Right kidney (tissue), 9 donors: ENCODE measurements at places on chromosomes 11 and 22.

DNA sequence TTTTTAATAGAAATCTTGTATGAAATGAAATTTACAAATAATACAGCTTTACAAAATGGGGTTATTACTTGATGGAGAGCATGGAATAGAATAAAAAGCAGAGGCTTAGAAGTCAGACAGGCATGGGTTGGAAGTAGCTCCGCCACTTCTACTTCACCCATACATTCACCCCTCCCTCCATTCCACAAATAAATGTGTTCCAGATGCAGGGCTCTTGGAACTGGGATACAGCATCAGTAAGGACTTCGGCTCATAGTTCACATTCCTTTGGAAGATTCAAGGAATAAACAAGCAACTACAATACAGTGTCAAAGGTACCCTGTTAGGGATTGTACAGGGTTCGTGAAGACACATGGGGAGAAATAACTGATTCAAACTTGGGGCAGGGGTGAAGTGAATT is 156.8 kb downstream of the WNT11 start:
- no peak for DNase-seq

DNA sequence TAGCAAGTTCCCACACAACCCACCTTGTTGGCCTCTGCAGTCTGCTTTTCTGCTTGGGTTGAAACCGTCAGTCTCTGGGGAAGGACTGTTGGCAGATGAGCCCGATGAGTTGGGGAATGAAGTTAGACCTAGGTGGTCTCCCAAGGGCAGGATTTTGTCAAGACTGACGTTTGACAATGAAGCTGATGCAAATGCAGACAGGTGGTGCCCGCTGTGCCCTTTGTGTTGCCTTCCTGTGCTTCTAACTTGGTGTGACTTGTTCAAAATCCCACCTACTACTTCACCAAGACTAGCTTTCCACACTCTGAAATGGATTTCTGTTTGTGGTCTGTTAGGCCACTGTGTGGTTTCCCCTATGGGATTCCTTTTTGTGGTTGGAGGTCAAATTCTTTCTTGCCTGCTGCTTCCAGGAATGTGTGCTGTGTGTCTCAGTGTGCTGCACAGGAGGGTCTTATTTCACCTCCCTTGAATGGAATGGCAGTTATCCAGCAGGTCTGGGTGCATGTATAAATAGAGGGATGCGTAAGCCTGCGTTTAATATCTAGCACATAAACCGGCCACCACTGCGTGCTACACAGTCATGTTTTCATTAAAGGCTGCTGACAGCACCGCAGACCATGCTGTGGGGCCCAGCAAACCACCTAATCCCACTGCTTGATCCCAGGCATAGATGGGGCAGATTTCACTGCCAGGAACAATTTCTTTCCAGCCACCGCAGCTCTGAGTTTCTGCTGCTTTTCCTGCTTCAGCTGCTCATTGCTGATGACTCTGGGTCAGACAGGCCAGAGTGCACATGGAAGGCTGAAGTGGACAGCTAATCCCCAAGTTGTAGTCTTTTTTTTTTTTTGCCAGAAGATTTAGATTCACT is 44.8 kb downstream of the ADAMTS8 start:
- DNase-seq: peak; percentile 49

GRCh38 chr11:34208266-34209135 is 103.1 kb downstream of the NAT10 start:
- no peak for DNase-seq

DNA sequence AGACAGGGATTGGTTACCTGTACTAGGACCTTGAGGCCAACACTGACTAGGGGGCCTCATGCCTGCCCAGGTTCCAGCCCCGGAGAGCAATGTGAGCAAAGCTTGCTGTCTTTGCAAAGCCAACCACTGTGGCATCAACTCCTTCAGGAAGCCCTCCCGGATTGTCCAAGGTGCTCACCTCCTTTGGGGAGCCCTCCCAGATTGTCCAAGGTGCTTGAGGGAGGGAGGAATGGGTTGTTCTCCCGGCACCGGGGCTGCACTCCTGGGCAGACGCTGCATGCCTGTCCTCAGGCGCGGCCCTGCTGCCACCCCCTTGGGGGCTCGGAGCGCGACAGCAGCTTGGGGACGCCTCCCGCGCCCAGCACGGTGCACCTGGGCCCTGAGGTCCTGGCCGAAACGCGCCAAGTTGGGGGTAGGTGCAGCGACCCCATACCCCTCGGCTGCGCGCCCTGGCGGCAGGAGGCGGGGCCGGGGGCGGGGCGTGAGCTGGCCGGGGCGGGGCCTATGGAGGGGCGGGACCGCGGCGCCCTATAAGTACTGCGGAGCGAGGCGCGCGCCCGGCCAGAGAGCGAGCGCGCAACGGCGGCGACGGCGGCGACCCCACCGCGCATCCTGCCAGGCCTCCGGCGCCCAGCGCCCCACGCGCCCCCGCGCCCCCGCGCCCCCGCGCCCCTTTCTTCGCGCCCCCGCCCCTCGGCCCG is at the start of gene CD81:
TSS of gene CD81 (plus strand) at position 560 of the 701 bp plus-strand sequence. CDS start 240 bp downstream, outside the sequence.
- DNase-seq: peak; percentile 60

DNA sequence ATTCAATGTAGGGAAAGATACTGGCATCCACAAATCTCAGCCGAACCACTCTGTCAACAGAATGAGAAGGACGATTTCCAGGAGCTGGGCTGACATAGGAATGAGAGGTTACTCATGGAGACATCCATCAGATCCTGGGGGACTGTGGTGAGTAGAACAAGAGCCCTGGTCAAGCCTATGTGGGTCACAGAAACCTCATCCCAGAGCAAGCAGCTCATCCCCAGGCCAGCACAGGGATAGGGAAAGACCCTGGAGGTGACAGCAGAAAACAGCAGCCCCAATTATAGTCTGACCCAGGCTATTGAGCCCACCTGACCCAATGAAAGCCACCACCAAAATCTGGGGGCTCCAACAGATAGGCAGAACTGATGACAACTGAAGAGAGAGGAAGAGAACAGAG is 128.0 kb upstream of the SERPIND1 start:
- no peak for DNase-seq

- no peak for DNase-seq
These were observed 19.2 kb downstream of the NTM start for GRCh38 chr11:131389582-131389981.

GRCh38 chr11:3102641-3102921 is 45.4 kb upstream of the CARS1 start:
- DNase-seq: no peak

- DNase-seq: no peak
These were observed 17.0 kb downstream of the YDJC start for GRCh38 chr22:21612858-21613257.

DNA sequence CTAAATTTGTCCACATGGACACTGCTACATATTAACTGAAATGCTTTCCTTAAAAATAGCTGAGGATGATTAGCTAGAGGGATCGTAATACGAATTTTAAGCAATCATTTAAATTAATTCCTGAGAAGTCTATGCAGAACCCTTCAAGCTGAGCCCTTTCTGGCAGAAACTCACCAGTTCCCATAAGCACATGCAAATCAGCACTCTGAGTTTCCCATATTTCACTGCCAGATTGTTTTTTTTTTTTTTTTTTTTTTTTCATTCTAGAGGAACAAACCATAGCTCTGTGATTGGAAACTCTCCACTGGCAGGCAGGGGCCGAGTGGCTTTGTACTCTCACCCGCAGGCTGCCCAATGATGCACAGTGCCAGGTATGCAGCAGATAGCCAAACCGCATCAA is 145.6 kb downstream of the EFCAB6 start:
- DNase-seq: no peak

DNA sequence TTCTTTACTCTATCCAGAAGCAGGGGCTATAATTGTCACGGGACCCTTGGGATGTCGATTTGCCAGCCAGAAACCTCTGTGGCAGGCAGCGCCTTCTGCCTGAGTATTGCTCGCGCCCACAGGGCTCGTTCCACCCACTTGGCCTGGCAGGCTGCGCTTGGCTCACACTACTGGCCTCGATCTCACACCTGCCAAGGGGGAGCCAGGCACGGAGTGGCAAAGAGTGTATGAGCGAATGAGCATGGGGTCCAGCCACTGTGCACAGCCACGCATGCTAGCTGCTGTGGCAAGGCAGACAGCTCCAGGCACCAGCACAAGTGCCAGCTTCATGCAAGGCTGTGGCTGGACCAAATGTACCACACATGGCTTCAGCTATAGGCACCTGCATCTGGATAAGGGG is 599.8 kb downstream of the DLG2 start:
- no peak for DNase-seq

- no peak for DNase-seq
These were observed 328.1 kb downstream of the OPCML start for GRCh38 chr11:133204158-133204557.

DNA sequence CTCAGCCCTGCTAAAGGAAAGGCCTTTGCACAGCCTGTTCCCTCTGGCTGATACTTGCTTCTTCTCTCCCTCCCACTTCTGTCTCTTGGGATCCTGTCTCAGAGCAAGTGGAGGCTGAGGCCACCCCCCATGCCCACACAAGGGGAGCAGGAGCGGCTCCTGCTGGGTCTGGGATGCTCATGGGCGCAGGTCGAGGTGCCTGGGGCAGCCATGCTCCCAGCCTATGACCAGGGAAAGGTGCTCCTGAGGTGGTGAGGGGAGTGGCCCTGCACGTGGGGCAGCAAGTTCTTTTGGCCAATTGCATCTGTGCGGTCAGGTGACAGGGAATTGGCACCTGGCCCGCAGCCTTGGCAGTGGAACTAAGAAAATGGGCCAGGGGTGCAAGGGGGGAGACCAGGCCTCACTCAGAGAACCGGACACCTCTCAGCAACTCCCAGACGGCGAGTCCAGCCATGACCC is 1.5 kb downstream of the MAPK11 start:
- DNase-seq: no peak

GRCh38 chr11:112797092-112797491 is 164.1 kb upstream of the NCAM1 start:
- peak; percentile 49 for DNase-seq

DNA sequence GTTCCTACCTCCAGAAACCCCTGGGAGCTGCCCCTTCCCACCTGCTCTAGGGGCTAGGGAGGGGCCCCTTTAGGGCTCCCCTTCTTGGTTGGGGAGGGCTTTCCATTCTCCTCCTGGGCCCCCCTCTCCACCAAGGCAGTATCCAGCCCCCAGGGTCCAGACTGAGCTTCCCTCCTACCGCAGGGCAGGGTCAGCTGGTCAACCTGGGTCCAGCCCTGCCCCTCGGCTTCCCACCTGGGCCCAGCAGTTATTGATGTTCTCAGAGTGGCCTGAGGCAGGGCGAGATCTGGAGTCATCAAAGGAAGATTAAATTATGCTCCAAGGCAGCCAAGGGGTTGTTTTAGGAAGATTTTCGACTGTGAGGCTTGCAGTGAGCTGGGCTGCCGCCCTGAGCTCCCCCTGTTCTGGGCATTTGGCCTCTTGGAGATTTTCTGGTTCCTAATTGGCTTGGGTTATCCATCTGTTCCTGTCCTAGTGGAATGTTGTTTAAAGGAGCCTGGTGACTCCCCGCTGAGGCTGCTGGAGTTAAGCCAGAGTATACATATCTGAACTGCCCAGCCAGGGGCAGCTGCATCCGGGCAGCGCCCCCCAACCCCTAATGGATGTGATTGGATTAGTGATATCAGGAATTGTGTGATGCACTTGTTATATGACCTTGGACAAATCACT is 1.8 kb upstream of the SLC22A8 start:
- no peak for DNase-seq

- no peak for DNase-seq
These were observed 1.3 kb upstream of the SCUBE1 start for GRCh38 chr22:43344520-43344787.

DNA sequence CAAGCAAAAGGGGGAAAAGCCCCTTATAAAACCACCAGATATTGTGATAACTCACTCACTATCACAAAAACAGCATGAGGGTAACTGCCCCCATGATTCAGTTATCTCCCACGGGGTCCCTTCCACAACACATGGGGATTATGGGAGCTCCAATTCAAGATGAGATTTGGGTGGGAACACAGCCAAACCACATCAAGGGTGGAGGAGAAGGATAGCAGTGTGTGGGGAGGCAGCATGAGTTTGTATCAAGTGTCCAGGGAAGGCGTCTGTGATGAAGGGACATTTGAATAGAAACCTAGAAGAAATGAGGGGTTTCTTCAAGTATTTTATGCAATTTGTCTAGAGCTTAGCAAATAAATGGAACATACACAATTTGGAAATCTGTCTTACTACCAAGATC is 98.2 kb downstream of the SLC1A2 start:
- no peak for DNase-seq

- DNase-seq: no peak
These were observed 5.1 kb downstream of the JAML start for GRCh38 chr11:118219732-118220131.

GRCh38 chr11:9893474-9893873 is 229.6 kb downstream of the SWAP70 start:
- DNase-seq: no peak

GRCh38 chr11:10208131-10208575 is 85.9 kb downstream of the SBF2 start:
- DNase-seq: peak; percentile 9

- no peak for DNase-seq
These were observed 4.9 kb downstream of the CHRM4 start for GRCh38 chr11:46386674-46387073.

DNA sequence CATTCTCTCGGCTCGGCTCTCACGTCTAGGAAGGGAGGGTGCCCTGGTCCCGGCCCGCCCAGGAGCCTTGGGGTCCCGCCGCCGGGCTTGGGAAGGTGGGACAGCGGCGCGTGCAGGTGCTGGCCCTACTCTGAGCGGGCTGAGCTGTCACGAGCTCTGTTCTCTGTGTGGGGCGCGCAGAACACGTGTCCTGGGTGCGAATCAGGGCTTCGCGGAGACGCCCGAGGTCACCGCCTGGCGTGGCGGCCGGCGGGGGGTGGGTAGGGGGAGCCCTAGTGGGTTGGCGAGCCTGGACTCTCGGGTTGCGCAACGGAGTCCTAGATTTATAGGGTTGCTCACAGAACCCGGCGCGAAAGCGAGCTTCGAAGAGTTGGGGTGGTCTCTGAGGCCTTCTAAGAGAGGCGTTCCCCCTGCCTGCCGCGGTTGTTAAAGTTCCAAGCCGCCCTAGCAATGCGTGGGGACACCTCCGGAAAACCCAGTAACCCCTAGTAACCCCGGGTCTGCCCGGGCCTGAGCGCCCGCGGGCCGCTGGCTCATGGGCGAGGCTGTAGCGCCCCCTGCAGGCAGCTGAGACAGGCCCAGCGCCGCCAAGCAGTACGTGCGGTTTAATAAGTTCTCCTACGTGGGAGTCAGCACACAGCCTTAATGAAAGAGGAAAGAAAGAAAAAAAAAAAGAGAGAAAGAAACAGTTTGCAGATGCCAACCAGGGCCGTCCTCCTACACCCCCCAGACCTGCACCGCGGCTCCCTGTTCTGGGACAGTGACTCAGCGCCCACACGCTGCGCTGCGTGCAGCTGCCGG is 2.7 kb downstream of the ADM start:
- peak; percentile 96 for DNase-seq
